ENCODE measurements at places on chromosomes 12 and 14.

- DNase-seq: no peak
Observed at GRCh38 chr14:85016496-85016895, 513.4 kb upstream of the FLRT2 start.

DNA sequence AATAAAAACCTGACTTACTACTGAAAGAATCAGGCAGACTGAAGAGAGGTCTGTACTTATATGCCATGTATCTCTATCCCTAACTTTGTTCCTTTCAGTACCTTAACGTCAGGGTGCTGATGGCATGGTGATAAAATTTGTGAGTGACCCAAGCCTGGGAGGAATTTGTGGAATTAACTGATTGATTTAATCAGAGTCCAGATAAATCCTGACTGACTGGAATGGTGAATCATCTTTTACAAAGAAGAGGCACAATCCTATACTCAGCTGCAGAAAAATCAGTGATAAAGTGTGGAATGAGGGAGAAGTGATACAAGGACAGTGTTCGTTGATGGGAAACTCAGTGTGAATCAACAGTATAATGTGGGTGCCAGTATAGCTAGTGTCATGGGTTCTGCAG lies 3.7 kb downstream of the TDG start:
- DNase-seq: no peak

GRCh38 chr12:71014180-71014785 lies 93.7 kb upstream of the PTPRR start:
- DNase-seq: no peak

- DNase-seq: no peak
Observed at GRCh38 chr12:46205294-46205693, 63.5 kb downstream of the SLC38A1 start.

- DNase-seq: no peak
Observed at GRCh38 chr12:53147181-53147580, 33.3 kb upstream of the ZNF740 start.

GRCh38 chr14:96481731-96482314 lies 20.4 kb upstream of the PAPOLA start:
- DNase-seq: no peak
